ENCODE measurements at places on chromosomes 4 and X. TPM values are rescaled to one million over a fixed set of nuclear protein-coding genes. Genes with fewer than 3 reads are reported as not detected.

DNA sequence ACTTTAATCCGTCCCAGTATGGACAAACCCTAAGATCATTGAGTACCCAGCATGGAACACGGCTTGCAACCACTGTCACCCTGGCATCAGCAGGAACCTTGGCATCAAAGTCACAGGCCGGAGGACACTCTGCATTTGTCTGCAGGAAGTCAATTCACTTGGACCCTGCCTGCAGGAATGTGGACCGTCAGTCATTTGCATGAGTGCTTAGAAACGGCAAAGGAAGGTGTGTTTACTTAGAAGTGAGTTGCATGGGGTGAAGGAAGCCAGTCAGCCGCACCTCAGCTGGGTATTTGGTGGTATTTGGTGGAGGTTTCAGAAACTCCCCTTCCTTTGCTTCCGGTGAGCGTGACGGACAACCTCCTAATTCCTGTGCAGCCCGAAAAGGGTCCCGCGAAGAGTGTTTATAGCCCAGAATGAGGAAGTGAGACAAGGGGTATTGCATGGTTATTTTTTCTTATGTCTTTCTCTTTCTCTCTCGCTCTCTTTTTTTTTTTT lies 15.5 kb downstream of the P2RY8 start:
- H3K36me3 ChIP-seq, result no peaks in the 10 kb centered on the region
- no peaks in the 10 kb centered on the region for H3K27me3 ChIP-seq
- H3K27ac ChIP-seq, result no peak overlapping the region
- no peak for DNase-seq

DNA sequence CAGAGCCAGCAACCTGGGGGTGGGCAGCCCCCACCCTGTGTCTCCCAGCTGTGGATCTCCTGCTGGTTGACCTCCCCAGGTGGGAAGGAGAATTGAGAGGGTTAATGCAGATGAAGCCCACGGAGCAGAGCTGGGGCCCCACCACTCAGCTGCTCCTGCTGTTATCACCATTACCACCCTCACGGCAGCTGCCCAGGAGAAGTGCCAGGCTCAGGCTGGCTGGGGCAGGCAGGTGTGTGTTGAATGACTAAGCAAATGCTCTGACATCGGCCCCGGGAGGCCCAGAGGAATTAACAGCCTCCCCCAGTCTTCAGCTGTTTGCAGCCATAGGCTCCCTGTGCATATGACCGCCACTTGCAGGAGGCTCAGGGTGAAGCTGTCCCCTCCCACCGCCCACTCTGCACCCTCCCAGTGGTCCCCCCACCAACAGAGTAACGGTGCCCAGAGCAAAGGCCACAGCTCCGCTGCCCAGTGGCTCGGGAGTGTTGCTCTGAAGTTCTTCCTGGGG lies 133.8 kb downstream of the CPZ start:
- no peak for DNase-seq
- H3K4me1 ChIP-seq, result no peaks in the 10 kb centered on the region
- H3K27ac ChIP-seq, result no peak overlapping the region
- peaks cover 47% of the 10 kb centered on the region for H3K27me3 ChIP-seq

- H3K27ac ChIP-seq, result no peak overlapping the region
- no peaks in the 10 kb centered on the region for H3K27me3 ChIP-seq
- no peak for DNase-seq
- no peak overlapping the region for H3K4me3 ChIP-seq
Observed at GRCh38 chrX:152600853-152601633, 36.7 kb upstream of the GABRQ start.

DNA sequence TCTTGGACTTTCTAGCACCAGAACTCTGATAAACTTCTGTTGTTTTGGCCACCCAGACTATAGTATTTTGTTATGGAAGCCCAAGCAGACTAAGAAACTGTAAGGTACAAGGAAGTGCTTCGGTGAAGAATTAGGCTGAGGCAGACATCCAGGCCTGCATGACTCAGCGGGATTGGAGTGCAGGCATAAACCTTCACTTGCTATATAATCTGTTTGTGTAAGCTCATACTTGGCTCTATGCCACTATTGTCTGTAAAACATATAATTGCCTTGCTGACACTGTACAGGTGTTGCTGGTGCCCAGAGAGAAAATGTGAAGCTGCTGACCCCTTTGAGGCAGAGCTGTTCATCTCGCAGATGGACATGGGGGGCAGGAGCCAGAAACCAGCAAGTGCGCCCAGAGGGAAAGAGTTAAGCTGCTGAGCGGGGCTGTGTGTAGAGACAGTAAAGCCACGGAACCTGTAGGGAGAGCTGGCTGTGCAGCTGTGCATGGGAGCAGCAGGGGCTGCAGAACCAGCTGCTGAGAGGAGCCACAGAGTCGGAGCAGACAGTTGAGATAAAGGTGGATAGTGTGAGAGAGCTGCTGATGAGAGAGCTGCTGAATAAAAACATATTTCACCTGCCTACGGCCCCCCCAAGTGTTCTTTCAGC lies 96.2 kb downstream of the RBM46 start:
- H3K4me3 ChIP-seq, result no peak overlapping the region
- DNase-seq, result peak; percentile 19
- H3K27me3 ChIP-seq, result no peaks in the 10 kb centered on the region
- no peaks in the 10 kb centered on the region for H3K36me3 ChIP-seq

DNA sequence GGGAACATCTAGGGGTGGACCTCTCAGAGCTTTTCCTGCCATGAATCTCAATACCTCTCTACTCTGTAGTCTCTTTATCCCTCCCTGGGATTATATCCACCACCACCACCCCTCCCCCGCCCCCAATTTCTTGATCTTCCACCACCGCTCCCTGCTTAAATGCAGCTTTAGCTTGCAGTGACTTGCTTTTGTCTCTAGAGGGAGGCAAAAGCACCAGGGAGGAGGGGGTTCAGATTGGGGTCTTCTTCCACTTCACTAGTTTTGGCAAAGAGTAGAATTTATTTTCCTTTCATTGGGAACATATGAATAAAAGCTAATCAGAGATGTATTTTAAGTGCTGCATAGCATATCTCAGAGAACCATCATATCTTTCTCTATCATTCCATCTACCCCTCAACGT lies 5.5 kb downstream of the ARHGAP36 start:
- H3K4me3 ChIP-seq, result no peak overlapping the region
- no peaks in the 10 kb centered on the region for H3K27me3 ChIP-seq
- no peak overlapping the region for H3K27ac ChIP-seq
- no peaks in the 10 kb centered on the region for H3K4me1 ChIP-seq

GRCh38 chr4:88940506-88940905 lies 116.5 kb downstream of the FAM13A start:
- peaks cover 20% of the 10 kb centered on the region for H3K4me1 ChIP-seq
- no peak overlapping the region for H3K4me3 ChIP-seq
- H3K36me3 ChIP-seq, result no peaks in the 10 kb centered on the region

Gene RNF150
- 10.5 TPM for total RNA-seq
